AG04449 (cell line): ENCODE measurements at places on chromosomes 12 and 14.

GRCh38 chr12:117067016-117067415 is 32.2 kb downstream of the TESC start:
- no peak for DNase-seq

DNA sequence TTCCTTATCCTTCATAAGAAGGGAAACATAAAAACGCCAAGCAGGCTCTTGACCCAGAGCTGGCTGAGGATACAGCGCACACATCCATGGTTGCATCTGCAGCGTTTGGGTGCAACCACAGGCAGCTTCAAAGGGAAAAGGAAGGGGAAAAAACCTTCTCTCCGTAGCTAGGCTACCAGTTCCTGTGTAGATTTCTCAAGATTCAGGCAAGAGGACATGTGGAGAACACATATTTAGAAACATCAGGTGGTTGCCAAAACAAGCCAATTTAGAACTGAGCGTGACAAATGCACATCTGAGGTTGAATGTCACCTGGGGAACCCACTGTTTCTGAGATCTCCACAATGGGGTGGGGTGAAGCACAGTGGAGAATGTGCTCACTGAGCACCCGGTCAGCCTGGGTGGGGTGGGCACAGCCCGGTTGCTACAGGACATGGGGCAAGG is 78.3 kb upstream of the BDKRB2 start:
- DNase-seq, result no peak

DNA sequence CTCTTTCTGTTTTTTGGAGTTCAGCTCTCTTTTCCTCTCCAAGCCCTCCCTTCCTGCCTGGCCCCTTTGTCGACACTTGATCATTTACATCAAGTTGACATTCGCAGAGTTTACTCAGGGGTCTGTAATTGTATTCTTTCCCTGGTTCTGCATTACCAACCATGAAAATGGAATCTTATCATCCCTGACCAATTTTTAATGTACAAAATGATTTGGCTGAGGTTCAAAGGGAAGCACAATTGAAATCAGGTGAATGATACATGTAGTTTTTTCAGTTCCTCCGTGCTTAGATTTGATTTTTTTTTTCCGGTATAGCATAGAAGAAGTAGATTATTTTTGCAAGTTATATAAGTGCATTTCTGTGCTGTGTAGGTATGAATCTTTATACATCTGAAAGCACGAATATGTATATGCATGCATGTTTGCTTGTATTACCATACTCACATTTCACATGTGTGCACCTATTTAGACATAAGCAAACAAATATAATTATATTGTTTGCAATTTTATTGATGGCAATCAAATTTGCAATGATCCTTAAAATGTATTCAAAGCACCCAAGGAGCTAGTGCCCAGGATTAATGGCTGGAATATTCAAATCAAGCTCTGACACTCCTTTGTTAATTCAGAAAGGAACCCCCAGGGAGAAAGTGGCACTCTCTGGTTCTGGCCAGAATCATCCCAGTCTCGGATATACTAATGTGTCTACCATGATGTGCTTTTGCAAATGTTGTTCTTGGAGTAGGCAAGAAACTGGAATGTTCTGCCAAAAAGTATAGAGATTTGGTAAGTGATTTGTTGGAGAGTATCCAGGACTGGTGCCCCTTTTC is 189.3 kb downstream of the VRK1 start:
- no peak for DNase-seq

- DNase-seq, result no peak
Measured at GRCh38 chr12:124332900-124333299, 38.0 kb downstream of the RFLNA start.

GRCh38 chr14:23929822-23930294 is 23.7 kb upstream of the DHRS4 start:
- no peak for DNase-seq

DNA sequence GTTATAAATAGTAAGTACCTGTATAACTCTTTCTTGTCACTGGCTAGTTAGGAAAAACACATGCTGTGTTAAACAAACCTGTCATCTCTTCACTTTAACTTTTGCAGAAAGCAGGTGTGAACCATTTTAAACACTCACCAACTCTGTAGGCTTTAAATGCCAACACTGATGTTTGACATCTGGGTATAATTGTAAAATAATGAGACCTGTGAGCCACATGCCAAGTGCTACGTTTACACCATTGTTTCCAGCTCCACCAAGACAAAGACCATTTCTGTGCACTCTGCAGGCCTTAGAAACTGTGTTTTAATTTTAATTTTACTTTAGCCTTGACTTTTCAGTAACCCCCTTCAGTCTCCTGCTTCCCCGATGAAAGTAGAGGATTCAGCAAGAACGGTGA is 11.0 kb downstream of the TPH2 start:
- no peak for DNase-seq

DNA sequence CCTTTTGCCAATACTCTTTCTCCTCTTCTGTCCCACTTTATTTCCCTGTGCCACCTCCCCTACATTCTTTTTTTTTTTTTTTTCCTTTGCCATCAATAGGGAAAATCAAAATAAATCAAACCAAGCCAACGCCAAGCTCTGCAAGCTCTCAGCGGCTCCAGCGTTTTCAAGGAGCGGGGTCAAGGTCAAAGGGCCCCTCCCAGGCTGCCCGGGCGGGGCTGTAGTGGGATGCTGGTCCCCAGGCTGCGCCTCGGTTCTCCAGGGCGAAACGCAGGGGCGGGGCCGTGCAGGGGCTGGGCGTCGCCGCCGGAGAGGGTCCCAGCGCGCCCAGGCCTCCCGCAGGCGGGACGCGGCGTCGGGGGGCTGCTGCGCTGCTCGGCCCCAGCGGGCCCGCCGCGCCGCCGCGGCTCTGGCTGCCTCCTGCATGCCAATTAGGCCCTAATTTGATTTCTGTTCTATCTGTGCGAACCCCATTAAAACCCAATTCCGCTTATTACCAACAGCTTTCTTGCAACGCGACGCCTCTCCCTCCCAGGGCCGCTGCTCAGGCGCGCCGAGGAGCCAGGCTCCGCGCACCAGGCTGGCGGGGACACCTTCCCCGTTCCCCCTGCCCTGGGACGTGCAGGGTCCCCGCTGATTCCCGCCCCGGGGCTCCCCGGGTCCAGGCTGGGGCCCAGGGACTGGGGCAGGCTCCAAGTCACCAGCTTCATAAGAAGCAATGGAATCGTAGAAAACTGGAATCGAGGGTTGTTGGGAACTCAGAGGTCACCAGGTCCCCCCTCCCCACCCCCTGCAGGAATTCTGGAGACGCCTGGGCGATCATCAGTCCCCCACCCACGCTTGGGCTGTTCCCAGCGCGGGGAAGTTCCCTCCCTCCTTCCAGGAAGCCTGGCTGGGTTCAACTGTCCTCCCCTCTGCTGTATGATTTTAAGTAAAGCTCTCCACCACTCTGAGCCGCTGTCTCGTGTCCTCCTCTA is 50.7 kb upstream of the MAP1LC3B2 start:
- no peak for DNase-seq

DNA sequence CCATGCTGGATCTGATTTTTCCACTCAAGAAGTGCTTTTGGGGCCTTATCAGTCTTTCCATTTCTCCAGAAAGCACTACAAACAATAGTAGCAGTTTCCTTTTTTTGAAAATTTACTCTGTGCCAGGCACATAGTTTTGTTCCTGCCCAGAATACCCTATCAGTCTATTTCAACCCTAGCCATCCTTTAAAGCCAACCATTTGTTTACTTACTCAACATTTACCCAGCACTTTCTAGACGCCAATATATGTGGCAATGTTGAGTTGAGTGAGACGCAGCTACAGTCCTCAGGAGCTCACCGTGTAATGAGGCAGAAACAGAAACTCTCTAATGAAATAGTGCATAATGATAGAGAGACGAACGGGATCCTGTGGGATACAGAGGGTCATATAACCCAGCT is 32.9 kb upstream of the CHST11 start:
- DNase-seq, result no peak

GRCh38 chr14:99234961-99235571 is 36.9 kb downstream of the BCL11B start:
- no peak for DNase-seq

DNA sequence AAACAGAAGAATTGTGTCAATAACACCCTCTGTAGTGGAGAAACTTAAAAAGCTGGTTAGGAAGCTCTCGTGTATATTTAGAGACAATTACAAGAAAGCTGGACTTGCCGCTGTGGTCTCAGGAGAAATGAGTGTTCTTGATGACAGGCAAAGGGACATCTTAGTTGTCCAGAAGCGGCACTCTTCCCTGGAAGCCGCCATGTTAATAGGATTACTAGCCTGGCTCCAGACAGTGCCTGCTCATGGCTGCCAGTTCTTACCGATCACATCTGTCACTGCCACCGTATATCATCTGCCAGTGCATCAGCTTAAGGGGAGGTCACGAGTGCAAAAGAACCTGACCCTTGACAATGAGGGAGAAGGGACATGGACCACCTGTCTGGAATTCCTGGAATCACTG is 48.9 kb downstream of the C14orf132 start:
- no peak for DNase-seq

- DNase-seq, result no peak
Measured at GRCh38 chr12:48002414-48002730, 1.9 kb downstream of the COL2A1 start.

- DNase-seq, result no peak
Measured at GRCh38 chr14:99212646-99213045, 59.4 kb downstream of the BCL11B start.

DNA sequence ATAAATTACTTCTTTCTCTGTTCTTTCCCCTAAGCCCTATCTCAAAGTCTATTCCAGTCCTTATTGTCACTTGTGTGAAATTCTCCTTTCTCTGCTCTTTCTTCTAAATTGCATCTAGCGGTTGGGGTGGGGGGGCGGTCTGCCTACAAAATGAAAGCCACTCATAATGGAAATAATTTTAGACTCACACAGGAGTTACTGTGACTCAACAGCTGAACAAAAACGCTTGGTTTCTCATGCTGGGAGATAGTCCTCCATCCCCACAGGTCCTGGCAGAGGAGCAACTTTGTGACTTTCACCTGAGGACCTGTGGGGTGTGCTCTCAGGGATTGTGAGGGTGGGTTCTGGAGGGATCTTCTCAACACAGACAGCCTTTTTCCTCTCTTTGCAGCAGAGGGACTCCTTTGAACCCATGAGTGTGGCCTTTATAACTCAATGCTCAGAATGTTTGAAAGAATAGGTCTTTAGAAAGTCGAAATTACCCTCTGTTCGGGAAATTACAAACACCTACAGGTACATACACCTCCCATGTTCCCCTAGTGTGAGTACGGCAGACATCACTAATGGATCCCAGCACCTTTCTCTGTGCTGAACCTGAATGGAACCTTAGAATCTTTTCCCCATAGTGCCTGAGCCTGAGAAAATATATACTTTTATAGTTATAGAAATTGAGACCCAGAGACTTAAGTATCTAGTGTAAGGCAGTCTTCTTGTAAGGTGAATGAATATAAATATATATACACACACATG is 109.7 kb downstream of the CHST11 start:
- no peak for DNase-seq

- no peak for DNase-seq
Measured at GRCh38 chr14:98925354-98926040, 346.5 kb downstream of the BCL11B start.

GRCh38 chr12:7176595-7176994 is 12.9 kb upstream of the PEX5 start:
- no peak for DNase-seq

DNA sequence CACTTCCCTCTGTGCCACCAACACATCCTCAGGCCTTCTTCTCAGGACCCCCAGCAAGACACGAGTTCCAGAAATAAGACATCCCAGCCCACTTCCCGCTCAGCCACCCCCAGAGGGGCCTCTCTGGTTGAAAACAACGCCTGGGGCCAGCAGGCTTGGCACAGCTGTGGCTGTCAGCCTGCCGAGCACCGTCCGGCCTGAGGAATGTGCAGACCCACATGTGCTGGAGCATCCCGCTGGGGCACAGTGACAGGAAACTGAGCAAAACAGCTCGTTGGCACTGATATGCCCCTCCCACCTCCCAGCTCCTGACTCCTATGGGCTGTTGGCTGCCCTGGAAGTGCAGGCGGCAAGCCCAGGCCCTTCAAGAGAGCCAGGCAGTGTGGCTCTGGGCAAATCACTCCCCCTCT is 1.4 kb downstream of the SYNE3 start:
- no peak for DNase-seq

DNA sequence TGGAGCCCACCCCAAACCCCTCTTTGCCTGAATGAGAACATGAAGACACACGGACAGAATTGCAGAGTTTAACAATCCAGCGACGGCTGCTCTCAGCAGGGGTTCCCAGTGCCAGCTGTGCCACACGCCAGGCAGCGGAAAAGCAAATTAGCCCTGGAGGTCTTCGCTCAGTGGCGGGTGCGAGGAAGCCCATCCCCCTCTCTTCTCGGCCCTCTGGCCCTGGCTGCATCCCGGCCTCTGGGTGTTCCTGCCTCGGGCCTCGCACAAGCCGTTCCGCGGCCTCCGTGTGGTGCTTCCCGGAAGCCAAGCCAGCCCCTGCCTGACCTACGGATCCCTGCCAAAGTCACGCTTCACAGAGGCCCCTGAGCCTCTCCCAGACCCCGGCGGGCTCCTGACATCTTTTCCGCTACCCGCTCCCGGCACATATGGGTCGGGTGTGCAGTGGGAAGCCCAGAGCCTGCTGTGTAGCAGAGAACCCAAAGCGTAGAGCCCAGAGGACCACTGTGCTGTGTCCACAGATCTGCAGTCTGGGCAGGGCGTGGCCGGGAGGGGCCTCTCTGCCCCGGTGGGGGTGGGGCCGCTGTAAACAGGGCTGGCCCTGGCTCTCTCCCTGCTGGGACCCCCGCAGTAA is 70.7 kb upstream of the GALNT9 start:
- DNase-seq, result no peak

DNA sequence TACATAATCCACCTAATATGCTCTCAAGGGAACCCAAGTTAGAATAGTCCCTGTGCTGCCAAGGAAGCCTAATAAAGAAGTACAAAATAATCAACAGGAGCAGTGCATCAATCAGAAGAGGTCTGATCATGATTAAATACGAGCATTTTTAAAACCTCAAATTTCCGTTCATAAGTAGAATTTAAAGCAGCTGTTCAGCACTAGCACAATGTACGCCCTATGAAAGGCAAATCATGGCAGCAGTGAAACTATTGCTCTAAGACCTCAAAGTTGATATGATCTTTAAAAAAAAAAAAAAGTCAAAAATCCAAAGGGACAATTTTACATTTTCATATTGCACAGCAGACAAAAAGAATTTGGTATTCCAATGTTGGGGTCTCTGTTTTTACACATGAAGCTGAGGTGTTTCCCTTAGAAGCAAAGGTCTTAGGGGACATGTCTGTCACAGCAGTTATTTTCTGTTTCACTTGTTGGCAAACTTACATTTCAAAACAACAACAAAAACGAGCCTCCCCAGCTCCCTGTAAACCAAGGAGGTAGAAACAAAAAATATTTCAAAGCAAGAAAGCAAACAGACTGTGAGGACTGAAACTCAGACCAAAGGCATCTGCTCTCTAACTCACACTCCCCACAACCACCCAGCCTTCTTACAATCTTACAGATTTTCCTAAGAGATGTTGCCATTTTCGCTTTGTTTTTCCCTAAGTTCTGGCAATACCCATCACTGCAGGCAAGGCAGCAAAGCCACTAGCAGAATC is 28.2 kb downstream of the SOX5 start:
- no peak for DNase-seq

DNA sequence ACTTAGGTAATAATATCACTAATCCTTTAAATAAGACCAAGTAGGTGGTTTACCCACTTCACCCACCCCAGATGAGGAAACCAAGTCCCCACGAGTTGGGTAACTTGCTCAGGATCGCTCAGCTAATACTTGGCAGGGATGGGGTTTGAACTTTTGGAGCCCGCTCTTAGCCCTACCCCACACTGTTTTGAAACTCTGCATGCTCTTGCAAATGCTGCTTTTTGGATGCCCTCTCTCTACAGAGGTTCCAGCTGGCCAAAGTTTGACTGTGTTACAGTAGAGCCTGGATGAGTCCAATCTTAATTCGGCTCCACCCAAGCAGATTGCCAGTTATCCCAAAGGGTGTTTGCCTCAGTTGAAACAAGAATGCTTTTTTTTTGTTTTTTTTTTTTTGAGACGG is 6.8 kb downstream of the PLEKHG3 start:
- DNase-seq, result no peak
